ENCODE measurements at places on chromosomes 5 and 9. TPM values are rescaled to one million over a fixed set of nuclear protein-coding genes. Genes with fewer than 3 reads are reported as not detected.

DNA sequence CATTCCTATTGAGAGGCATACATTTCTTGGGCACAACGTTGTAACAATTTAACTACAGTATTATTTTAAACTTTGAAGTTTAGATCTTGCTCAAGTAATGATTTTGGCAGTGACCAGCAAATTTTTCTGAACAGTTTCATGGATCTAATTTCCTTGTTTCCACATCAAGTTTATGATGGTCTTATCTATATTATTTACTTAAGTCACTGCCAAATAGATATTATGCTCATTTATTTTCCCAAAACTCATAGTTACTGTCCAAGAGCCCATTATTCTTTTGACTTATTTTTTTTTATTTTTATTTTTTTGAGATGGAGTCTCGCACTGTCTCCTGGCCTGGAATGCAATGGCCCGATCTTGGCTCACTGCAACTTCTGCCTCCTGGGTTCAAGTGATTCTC lies 86.5 kb upstream of the TLE4 start:
- no peak for DNase-seq
- no peak overlapping the region for H3K4me3 ChIP-seq
- no peaks in the 10 kb centered on the region for H3K27me3 ChIP-seq
- no peaks in the 10 kb centered on the region for H3K4me1 ChIP-seq

Gene DOLPP1
- 33.9 TPM for total RNA-seq

DNA sequence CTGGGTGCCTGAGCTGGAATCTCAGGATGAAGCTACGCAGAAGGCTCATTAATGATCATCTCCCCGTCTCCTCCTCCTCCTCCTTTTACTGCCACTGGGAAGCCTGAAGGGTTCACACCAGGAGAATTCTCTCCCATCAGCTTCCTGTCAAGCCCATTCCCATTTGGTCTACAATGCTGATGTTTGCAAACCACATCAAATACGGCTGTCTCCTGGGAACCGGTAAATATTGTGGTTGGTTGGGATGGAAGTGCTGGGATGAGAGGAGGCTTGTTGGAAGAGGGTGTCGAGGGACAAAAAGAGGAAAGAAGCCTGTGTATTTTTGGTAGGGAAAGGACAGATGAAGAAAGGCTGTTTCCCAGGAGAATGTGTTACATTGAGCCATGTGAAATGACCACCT lies 13.2 kb upstream of the S1PR3 start:
- no peaks in the 10 kb centered on the region for H3K4me1 ChIP-seq
- no peak for DNase-seq
- H3K4me3 ChIP-seq = no peak overlapping the region
- no peaks in the 10 kb centered on the region for H3K36me3 ChIP-seq

DNA sequence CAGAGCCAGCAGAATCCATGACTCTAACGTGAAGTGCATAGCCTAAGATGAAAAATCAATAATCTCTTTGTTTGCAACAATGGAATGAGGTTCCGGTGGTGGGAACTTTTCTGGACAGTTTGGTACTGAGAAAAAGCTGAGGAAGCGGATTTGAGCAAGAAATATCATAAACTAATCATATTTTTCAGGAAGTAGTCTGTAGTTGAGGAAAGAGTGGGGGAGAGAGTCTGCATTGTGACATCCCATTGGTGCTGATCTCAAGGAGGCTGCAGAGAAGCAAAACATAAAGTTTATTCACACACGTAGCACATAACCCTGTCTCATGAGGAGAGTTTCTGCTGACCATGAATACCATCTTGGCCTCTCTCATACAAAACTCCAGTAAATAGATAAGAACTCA lies 15.8 kb upstream of the FCHO2 start:
- DNase-seq = no peak
